AG04449 (cell line): ENCODE measurements at places on chromosomes 2 and 18.

DNA sequence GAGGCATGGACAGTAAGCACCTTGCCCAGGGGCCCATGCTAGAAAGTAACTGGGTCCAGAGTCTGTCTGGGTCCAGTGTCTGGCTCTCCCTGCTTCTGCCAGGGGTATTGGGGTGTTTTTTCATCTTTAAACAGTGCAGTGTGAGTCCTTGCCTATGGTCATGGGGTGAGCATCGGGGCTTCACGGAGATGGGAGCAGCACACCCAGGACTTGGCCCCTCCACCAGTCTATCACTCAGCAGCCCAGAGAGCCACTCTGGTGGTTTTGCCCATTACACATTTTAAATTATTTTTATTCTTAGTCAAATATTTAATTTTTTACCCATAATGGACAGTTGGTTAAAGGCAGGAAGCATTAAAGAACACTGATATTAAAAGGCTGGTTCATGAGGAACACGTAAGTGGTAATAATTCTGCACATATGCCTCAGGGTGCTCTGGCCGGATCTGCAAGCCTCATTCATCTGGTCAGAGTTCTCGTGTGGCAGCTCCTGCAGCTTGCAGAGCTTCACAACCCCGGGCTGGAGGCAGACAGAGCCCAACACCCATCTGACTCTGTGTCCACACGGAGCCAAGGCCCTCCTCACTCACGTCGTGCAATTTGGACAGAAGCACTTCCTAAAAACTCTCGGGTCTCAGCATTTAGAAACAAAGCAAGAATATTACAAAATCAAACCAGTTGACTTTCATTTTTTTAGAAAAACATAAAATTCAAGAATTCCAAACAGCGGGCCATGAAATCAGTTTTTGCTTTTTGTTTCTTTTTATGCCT, 204.1 kb downstream of the CTIF start:
- DNase-seq = no peak

GRCh38 chr2:204885747-204886146, 340.5 kb downstream of the PARD3B start:
- no peak for DNase-seq

GRCh38 chr2:195414537-195415100, 242.4 kb upstream of the SLC39A10 start:
- DNase-seq = no peak

GRCh38 chr2:110804915-110805314, 72.5 kb downstream of the ACOXL start:
- DNase-seq = no peak

- no peak for DNase-seq
Observed at GRCh38 chr18:22726469-22726868, 206.7 kb upstream of the RBBP8 start.

DNA sequence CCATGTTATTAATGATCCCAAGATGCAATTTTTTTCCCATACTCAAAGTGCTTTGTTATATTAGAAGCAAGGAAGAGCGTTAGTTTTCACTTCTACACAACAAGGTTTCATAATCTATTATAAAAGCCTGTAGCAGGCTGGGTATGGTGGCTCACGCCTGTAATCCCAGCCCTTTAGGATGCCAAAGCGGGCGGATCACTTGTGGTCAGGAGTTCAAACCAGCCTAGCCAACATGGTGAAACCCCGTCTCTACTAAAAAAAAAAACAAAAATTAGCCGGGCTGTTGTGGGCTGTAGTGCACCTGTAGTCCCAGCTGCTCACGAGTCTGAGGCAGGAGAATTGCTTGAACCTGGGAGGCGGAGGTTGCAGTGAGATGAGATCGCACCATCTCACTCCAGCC, 19.0 kb upstream of the SERPINB2 start:
- DNase-seq = no peak

GRCh38 chr2:220394433-220394832, 767.0 kb downstream of the SLC4A3 start:
- no peak for DNase-seq

DNA sequence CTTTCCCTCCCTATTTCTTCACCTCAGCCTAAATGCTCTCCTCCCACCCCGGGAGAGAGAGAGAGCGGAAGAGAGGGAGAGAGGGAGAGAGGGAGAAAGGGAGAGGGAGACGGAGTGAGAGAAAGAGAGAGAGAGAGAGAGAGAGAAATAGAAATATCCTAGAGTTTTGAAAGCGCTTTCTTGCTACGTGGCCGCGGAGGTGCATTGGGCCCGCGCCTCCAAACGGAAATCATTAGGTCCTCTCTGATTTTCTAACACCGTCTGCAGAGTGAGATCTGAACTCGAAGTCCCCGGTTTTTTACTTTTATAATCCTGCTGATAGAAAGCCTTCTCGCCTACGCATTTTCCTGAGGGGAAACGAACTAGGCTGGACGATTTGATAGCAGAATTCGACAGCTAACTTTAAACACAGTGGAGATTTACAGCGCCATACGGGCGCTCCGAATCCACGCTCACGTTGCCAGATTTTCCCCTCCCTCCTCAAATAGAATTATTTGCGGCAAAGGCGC, 903 bp upstream of the EVX2 start:
- no peak for DNase-seq

GRCh38 chr2:203683932-203684556, 22.4 kb upstream of the CD28 start:
- peak; percentile 54 for DNase-seq

DNA sequence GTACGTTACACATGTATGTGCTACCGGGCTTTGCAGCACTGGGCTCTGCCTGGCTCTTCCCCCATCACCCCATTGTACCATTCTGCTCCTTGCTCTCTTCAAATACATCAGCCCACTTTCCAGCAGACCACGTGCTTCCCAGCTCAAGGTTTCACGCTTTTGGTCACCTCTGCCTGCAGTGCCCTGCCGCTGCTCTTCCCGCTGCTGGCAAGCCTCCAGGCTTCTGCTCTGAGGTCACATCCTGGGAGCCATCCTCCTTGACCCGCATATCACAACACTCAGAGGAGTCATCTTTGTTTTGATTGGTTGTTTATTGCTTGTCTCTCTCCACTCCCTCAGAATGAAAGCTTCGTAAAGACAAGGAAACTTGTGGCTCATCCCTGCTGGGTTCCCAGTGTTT, 34.1 kb downstream of the KIF5C start:
- DNase-seq = no peak
